Fibroblast of skin of left quadriceps (primary cell): ENCODE measurements at places on chromosomes 4 and X.

GRCh38 chr4:187016101-187016500 lies 292.4 kb upstream of the FAT1 start:
- DNase-seq = no peak

DNA sequence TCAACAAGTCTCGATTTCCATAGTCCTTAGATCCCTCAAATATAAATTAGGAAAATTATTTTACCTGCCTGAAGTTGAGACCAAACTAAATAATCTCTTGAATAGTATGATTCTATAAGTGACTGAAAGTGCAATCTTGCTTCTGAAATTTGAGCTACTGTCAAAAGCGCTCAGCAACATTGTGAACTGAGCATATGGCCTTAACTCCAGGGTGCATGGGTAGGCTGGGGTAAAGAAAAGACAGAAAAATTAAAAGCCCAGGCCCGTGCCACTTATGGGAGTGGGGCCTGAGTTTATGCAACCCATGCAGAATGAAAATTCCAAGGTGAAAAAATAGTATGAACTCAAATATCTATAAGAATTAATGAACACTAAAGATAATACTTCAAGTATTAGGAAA lies 9.8 kb downstream of the PGRMC2 start:
- no peak for DNase-seq

GRCh38 chr4:144782345-144782744 lies 136.4 kb downstream of the HHIP start:
- DNase-seq = no peak

GRCh38 chrX:149531599-149531998 lies 9.2 kb upstream of the EOLA1 start:
- no peak for DNase-seq

GRCh38 chr4:804804-805203 lies 21.1 kb downstream of the CPLX1 start:
- DNase-seq = no peak

- no peak for DNase-seq
Measured at GRCh38 chr4:89598602-89599001, 238.4 kb downstream of the SNCA start.

GRCh38 chr4:176889776-176890175 lies 97.1 kb upstream of the VEGFC start:
- no peak for DNase-seq

DNA sequence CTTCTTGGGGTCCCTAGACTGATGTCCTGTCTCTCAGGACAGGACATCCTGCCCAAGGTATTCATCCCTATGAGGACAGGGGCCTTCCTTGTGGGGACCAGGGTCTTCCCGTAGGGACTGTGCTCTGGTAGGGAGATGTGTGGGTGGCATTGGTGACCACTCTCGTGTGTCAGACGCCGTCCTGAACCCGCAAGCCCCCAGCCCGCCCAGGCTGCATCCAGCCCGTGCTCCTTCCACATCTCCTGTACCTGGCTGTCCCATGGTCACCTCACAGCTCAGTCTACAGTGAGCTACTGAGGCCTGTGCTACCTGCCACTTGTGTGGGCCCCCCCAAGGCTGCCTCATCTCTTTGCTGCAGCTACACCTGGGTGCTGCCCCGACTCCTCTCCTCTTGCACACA lies 24.0 kb downstream of the WFS1 start:
- DNase-seq = no peak

DNA sequence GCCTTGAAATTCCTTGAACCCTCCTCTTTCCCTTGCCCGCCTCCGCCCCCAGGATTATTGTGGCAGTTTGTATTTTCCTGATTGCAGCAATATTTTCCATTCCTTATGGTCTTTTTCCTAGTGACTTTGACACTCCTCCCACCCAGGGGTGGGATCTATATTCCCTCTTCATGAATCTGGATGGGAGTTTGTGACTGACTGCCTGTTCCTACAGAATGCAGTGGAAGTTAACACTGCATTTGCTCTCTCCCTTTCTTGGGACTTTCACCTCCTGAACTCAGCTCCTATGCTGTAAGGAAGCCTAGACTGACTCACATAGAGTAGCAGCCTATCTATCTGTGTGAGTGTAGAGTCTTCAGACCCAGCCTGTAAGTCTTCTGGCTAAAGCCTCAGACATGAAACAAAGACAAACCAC lies 2.2 kb downstream of the FUNDC2 start:
- no peak for DNase-seq

- DNase-seq = no peak
Measured at GRCh38 chr4:109559625-109559982, 442 bp upstream of the MCUB start.

DNA sequence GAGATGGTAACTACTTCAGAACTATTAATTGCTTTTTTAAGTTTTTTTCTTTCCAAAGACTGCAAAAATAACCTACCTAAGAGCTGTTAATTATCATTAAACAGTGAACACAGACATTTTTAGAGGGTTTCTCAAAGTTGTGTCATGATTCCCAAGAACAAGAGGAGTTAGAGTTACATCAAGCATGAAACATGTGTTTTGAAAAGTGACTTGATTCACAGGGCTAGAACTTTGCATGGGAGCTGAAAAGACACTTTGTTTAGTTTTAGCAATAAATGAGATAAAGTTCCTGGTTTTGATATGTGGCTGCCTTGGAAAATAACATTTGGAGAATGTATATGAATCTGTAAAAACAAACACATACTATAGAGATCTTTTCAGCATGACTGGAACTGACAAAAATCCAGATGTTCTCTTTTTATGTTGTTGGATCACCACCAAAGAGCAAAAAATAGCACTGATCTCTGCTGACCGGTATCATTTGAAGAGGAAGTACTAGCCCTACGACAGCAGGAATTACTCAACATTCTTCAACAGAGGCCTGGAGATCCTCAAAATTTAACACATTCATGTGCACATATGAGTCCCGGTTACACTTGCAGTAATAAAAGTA lies 173.0 kb upstream of the PCDH18 start:
- DNase-seq = peak; percentile 96

- no peak for DNase-seq
Measured at GRCh38 chr4:64799751-64800150, 390.5 kb upstream of the TECRL start.

DNA sequence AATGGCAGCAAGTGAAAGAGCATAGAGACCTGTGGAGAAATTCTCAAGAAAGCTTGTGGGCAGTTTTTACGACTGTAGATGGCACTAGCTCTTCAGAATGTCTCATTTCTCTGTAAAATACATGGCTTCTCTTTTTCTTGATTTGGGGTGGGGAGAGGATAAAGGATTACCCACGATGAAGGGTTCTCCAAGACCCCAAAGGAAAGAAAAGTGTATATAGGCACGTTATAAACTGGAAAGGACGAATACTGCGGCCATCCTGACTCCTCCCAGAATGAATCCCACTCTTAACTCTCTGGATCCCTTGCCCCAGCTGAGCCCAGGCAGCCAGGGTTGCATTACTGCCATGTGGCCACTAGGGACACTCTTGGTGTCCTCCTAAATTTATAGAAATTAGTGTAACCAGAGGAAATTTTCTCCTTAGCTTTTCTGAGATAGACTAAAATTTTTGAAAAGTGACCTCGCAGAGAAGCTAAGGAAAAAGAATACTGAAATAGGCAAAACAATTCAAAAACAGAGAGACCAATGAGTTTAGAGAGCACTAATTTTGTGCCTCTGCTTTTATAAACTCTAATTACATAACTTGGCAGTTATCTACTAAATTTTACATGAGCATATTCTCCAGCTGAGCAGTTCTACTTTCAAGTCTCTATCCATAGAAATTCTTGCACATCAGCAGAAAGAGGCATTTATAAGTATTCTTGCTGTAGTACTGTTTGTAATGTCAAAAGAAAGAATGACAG lies 37.8 kb upstream of the PCDH19 start:
- no peak for DNase-seq

DNA sequence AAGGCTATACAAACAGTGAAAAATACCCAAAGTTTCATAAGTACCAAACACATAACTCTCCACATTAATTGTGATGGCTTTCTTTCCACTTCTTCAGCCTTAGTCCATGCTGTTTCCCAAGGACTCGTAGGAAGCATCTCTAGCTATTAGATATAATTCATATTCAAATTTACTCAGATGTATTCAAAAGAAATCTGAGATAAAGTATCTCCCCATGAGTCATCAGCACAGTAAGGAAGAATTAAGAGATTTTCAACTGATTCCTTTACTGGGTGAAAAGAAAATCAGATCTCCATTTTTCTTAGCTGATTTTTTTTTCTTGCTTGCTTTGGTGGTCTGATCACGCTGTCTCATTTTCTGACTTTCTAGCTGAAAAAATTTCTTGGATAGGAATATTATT lies 71.7 kb downstream of the MID1 start:
- no peak for DNase-seq

DNA sequence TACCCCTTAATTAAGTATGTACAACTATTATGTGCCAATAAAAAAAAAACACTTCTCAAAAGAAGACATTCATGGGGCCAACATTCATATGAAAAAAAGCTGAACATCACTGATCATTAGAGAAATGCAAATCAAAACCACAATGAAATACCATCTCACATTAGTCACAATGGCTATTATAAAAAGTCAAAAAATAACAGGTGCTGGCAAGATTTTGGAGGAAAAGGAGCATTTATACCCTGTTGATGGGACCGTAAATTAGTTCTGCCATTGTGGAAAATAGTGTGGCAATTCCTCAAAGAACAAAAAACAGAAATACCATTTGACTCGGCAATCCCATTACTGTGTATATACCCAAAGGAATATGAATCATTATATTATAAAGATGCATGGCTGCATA lies 229.9 kb downstream of the PAPSS1 start:
- DNase-seq = no peak

DNA sequence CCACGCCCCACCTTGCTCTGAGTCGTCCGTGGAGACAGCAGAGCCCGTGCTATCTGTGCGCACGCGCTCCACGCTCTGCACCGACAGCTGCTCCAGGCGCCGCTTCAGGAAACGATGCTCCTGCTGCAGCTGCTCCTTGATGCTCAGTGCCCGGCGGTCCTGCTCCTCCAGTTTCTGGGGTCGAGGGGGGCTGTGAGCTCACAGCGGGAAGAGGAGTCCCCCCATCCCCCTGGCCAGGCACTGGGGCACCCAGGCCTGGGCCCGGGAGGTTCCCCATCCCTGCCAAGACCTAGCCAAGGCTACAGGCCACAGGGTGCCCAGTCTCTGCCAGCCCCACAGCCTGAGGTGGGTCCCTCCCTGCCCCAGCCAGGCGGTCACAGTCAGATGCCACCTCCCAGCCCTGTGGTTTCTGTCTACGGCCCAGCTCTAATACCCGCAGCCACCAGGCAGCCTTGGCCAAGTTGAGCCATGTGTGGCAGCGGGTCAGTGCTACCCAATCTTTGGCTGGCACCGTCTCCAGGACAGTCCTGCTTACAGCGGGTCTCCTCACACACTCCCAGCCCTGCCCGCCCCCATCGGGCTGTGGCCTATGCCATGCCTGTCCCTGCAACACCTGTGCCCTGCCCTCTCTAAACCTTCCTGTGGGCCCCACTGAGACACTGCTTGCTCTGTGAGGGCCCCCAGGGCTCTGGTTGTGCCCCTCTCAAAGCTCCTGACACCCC lies 9.3 kb upstream of the HAUS3 start:
- no peak for DNase-seq

DNA sequence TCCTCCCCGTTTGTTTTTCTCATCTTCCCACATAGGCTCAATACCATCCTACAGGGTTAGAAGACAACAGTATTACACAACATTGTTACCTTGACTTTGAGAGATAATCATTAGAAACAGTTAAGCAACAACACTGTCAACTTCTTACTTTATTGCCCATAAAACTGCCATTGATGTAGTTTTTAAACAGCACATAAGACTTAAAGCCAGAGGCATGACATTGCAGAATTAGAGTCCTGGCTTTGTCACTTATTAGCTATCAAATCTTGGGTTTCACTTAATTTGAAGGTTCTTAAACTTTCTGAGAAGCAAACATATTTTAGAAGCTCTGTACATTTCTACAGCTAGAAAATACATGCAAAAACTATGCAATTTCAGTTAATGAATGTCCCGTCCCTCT lies 41.8 kb downstream of the EIF4E start:
- DNase-seq = no peak

GRCh38 chr4:32745351-32745750 lies 2025.2 kb downstream of the PCDH7 start:
- DNase-seq = no peak

GRCh38 chr4:26069218-26069617 lies 155.2 kb downstream of the SMIM20 start:
- DNase-seq = no peak

- no peak for DNase-seq
Measured at GRCh38 chr4:102579794-102580462, 78.8 kb downstream of the NFKB1 start.

DNA sequence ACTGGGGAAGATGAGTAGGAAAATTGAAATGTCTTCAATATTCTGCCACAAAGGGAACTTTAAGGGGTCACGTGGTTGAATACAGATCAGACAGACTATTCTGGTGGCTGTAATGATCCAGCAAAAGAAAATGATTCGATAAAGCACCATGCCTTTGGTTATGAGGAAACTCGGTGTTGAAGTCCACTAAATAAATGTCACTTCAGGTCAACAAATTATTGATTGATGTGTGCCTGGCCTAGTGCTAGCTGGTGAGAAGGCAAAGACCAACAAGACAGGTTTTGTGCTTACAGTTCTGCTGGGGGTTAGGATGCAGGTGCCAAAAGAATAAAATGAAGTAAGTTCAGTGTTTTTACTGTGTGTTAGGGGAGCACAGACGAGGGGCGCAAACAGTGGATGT lies 142.5 kb downstream of the STAG2 start:
- no peak for DNase-seq

GRCh38 chrX:87516717-87517121 lies 883 bp upstream of the KLHL4 start:
- DNase-seq = peak; percentile 40

DNA sequence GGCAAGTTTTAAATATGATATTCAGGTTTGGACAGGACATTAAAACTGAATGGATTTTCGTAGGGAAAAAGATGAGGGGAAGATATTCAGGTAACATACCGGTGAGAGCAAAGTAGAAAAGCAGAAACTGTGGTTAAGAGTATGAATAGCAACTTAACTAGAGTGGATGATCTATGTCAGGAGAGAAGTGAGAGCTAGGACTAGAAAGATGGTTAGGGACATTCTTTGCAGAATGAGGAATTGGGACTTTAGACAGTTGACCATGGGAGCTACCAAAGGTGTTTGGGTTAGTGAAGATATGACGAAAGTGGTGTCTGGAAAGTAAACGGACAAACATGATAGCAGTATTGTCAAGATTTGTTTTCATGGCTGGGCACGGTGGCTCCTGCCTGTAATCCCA lies 45.2 kb downstream of the ANXA5 start:
- no peak for DNase-seq

GRCh38 chr4:150817804-150818528 lies 197.1 kb downstream of the LRBA start:
- DNase-seq = no peak

DNA sequence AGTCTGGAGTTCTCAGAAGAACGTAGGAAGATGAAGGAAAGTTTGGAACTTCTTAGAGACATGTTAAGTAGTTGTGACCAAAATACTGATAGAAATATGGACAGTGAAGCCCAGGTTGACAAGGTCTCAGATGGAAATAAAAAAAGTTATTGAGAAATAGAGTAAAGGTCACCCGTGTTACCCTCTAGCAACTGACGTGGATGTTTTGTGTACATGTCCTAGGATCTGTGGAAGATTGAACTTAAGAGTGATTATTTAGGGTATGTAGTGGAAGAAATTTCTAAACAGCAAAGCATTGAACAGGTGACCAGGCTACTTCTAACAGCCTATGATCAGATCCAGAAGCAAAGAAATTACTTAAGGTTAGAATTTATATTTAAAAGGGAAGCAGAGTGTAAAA lies 1020.4 kb downstream of the FSTL5 start:
- no peak for DNase-seq
